ENCODE measurements at places on chromosomes 1 and 21.

DNA sequence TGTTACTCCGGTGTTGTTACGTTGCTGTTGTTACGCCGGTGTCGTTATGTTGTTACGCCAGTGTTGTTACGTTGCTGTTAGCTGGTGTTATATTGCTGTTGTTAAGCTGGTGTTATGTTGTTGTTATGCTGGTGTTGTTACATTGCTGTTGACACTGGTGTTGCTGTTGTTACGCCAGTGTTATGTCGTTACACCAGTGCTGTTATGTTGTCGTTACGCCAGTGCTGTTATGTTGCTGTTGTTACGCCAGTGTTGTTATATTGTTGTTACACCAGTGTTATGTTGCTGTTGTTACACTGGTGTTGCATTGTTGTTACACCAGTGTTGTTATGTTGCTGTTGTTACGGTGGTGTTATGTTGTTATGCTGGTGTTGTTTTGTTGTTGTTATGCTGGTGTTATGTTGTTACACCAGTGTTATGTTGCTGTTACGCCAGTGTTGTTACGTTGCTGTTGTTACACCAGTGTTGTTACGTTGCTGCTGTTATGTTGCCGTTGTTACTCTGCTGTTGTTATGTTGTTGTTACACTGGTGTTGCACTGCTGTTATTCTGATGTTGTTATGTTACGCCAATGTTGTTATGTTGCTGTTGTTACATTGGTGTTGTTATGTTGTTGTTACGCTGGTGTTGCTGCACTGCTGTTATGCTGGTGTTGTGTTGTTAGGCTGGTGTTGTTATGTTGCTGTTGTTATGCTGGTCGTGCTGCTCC, 25.6 kb downstream of the H6PD start:
- DNase-seq = no peak

DNA sequence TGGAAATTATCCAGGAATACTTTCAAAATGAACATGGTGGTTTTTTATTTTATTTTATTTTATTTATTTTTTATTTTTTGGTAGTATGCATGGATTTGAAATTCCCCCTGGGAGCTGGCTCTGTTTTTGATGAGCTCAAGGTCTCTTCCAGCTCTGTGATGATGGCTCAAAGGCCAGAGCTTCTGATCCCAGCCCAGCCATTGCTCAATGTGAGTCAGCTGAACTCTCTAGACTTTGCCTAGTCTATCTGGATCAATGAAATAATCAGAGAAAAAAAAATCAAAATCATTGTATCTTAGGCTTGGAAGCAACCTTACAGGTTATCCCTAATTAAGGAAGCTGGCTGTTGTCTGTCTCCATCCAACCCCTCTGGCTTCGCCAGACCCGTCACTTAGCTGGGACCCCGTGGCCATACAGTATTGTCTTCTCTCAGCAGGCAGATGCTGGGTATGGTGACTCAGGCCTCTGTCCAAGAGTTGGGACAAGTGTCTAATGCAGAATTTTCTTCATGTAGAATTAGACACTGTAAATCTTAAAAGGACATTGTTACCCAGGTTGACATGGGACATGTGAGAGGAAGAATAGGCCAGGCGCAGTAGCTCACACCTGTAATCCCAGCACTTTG, 90.2 kb upstream of the LPGAT1 start:
- no peak for DNase-seq

DNA sequence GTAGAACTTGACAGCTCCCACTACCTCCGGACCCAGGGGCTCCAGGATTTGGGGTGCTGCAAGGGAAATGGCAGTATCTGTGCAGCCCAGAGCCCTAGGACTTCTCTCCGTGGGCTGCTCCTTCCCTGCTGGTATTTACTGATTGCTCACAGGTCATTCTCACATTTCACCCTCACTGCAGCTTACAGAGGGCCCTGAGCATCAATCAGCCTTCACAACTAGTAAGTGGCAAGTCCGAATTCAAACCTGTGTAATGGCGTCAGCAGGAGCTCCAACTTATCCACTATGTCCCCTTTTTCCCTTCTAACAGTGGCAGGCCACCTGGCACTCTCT, 32.4 kb downstream of the PIK3C2B start:
- DNase-seq = no peak

DNA sequence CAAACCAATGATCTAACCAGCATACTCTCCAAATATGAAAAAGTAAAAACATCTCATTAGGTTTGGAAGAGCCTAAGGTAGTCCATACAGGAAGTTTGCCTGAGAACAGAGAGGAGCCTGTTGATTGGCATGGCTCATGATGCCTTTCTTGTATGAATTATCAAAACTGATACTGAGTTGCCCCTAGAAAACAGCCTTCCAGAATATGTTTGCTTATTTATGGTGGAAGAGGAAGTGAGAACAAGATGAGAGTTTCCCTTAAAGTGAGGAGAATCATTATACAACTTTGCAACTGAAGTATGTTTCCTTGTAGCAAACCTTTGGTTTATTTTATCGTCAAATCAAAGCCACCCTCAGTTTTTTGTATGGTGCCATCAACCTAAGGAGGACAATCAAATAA, 23.8 kb upstream of the KIAA1614 start:
- DNase-seq = no peak

DNA sequence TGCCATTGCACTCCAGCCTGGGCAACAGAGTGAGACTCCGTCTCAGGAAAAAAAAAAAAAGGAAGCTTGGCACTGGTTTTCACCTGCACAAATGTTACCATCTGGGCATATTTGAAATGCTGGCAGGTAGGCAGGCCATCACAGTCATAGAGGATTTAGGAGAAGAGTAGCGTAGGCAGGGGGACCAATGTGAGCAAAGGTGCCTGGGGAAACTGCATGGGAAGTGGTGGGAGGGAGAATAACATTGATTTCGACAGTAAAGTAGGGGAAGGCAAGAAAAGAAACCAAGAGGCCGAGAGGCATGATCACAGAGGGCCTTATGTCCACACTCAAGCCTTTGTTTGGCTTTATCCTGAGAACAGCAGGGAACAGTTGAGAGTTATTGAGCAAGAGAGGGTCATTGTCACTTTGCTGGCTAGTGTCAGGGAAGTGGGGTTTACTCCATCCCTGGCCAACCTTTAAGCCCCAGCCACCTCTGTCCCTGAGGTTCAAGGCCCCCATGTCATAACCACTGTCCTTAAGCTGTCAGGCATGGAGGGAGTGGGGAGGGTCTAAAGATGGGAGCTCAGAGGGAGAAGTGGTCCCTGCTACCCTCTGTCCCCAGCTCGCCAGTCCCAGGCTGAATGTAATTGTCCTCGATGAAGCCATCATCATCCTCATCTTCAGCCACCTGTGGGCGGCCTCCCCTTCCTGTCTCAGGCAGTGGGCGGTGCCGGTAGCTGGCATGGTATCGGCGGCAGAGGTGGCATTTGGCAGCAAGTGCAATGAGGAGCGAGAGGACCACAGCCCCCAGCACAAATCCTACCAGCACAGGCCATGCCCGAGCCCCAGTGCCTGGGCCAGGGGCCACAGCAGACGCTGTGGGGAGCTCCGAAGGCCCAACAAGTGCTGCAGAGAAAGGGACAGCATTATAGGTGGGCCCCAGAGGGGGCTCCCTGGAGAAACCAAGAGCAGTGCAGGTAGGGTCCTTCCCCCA, 2.9 kb downstream of the C1orf210 start:
- no peak for DNase-seq

- peak; percentile 39 for DNase-seq
Measured at GRCh38 chr1:202959276-202959620, 1.1 kb upstream of the ADIPOR1 start.

GRCh38 chr1:188708795-188709535, 1768.7 kb downstream of the BRINP3 start:
- DNase-seq = no peak

GRCh38 chr1:225506727-225507126, 78.9 kb upstream of the LBR start:
- DNase-seq = no peak

GRCh38 chr1:2061065-2061778, 11.0 kb downstream of the PRKCZ start:
- DNase-seq = no peak

GRCh38 chr1:218302155-218302554, 17.1 kb downstream of the RRP15 start:
- no peak for DNase-seq

GRCh38 chr1:70528590-70529333, 117.7 kb downstream of the CTH start:
- peak; percentile 34 for DNase-seq

DNA sequence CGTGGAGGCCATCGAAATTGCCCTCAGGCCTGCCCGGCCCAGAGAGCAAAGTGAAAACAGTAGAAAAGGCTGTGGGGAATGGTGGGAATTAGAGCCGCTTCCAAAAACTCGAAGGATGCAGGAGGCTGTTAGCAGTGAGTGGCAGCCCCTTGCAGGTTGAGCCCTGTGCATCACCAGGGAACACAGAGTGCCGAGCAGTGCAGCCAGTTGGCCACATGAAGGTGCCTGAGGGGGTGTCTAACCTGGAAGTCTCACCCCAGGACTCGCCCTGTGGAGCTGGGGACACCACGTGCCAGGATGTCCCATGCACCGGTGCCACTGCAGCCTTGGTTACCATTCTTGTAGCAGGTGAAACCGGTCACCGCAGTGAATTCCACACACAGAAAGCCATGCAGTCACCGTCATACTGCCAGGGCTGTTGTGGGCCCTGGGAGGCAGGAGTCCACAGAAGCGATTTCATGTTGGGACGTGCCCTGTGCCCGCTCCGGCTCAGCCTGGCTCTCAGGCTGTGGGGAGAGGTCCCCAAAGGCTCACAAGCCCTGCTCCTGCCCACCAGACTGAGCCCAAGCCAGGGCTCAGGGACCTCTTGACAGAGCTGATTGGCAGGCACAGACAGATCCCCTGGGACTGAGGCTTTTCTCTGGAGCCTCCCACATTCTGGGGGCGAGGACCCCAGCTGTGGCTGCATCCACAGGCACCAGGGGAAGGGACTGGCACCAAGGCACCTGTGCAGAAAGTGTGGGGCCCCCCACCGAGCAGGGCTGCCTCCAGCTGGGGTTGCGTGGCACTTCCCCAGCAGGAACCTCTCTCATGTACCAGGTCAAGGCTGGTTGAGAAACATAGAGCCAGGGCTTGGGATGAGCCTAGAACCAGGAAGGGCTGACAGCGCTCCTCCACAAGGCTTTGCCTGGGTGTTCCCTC, 16.7 kb upstream of the ACTRT2 start:
- no peak for DNase-seq

DNA sequence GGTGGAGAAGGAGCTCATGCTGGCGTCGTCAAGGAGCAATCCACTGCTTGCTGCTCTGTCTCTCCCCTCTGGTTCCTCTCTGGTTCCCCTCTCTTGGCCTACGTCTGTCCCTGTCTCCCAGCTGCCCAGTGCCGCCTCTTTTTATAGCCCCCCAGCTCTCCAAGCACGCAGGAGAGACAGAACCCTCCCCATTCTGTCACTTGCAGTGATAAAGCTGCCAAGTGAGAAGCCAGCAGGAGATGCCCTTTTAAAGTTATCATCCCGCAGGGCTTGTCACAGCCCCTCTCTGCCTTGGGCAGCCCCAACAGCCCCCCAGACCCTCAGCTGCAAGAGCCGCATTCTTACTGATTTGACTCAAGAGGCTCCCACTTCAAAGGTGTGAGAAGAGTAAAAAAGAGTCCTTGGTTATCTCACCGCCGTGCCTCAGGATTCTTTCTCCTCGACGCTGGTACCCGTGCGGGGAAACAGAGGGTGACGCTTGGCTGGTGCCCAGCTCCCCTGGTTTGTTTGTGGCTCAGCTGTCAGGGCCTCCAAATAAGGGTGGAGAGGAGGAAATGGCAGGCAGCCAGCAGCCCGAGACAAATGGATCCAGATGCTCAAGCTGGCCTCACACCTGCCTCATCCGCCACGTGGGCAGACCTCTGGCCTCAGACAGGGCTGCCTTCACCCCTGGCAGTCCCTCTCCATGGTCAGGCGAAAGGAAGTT, at the start of gene NPPA:
Gene NPPA, minus strand, starts transcription at position 117 of the 706 bp plus-strand sequence. Its CDS starts 99 bp downstream, at position 18.
- peak; percentile 33 for DNase-seq

GRCh38 chr1:225454733-225455132, 26.9 kb upstream of the LBR start:
- no peak for DNase-seq

DNA sequence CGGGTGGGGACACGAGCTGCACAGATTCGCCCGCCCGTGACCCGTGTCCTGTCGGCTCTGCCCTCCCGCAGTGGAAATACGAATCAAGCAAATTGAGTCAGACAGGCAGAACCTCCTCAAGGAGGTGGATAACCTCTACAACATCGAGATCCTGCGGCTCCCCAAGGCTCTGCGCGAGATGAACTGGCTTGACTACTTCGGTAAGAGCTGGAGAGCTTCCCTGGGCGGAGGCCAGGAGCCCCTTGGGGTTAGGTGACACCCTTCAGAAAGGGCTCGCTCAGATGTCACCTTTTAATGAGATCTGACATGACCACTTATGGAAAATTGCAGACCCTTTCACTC, 489 bp downstream of the CDCA8 start:
- DNase-seq = peak; percentile 27

- DNase-seq = no peak
Measured at GRCh38 chr1:219927298-219927955, 930 bp downstream of the SLC30A10 start.

GRCh38 chr21:38300141-38300578, 43.4 kb downstream of the KCNJ15 start:
- no peak for DNase-seq

- no peak for DNase-seq
Measured at GRCh38 chr21:14991957-14992356, 72.8 kb downstream of the NRIP1 start.

- peak; percentile 95 for DNase-seq
Measured at GRCh38 chr1:43367026-43367903, 546 bp downstream of the ELOVL1 start.

- DNase-seq = no peak
Measured at GRCh38 chr1:38778051-38778450, 81.5 kb downstream of the RRAGC start.

- no peak for DNase-seq
Measured at GRCh38 chr1:59379371-59379728, 82.5 kb downstream of the FGGY start.

GRCh38 chr1:233111731-233112130, 161.3 kb downstream of the NTPCR start:
- no peak for DNase-seq

GRCh38 chr1:30473922-30474817, 249.2 kb downstream of the MATN1 start:
- no peak for DNase-seq

DNA sequence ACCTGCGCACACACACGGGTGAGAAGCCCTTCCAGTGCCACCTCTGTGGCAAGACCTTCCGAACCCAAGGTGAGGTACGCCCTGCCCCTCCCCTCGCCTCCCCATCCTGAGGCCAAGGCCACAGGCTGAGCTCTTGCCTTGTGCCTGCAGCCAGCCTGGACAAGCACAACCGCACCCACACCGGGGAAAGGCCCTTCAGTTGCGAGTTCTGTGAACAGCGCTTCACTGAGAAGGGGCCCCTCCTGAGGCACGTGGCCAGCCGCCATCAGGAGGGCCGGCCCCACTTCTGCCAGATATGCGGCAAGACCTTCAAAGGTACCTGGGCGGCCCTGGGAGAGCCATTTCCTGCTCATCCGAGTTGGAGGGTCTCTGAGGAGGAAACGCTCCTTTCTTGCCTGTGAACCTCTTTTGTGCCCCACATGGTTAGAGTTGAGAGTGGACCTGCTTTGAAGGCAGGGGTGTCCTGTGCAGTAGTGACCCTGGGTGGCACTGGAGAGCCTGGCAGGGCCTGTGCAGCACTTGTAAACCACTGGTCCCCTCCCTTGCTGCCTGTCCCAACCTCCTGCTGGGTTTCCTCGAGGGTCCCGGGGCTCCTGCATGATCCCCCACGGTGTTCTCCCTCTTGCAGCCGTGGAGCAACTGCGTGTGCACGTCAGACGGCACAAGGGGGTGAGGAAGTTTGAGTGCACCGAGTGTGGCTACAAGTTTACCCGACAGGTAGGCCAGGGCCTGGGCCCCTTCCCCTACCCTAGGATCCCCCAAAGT, 8.5 kb downstream of the ZBTB48 start:
- DNase-seq = no peak

GRCh38 chr1:110186558-110186957, 23.6 kb upstream of the KCNC4 start:
- DNase-seq = no peak

- no peak for DNase-seq
Measured at GRCh38 chr1:51190961-51191360, 45.1 kb upstream of the RNF11 start.
